Right lung (tissue), 10 donors: ENCODE measurements at places on chromosomes 4 and X.

DNA sequence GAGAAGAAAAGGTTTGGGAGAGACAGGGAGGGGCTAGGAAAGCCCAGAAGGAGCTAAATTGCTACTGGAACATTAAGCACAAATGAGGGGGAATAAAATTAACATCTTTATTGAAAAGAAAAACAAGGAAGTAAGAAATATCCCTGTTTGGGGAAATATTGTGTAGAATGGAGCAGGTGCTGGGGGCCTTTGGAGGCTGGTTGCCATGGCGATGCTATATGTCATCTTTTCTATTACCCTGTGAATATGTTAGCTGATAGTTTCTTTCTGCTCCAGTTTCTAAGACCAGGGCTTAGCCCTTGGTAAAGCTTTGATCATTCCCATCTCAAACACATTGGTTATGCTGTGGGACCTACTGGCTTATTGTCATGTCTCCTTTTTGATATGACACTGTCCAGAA, 28.7 kb downstream of the TMEM31 start:
- DNase-seq, result no peak

GRCh38 chr4:158754385-158755180, 14.2 kb upstream of the FNIP2 start:
- no peak for DNase-seq

DNA sequence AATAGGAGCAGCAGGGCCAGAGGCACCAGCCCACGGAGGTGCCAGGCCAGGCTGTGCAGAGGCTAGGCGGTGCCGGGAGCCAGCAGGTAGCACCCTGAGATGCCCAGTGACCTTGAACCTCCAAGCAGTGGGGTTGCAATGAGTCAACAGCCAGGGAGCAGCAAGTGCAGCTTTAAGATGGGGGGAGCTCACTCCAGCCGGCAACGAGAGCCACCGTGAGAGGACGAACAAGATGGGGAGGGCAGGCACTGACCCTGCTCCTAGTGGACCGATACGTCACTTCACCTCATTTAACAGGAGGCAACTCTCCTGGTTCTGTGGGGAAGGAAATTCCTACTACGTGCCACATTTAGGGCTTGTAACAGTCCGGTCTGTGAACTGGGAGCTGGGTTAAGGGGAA, 4.8 kb downstream of the LETM1 start:
- DNase-seq, result no peak

GRCh38 chr4:180518906-180519305, 1724.3 kb upstream of the TENM3 start:
- DNase-seq, result no peak

DNA sequence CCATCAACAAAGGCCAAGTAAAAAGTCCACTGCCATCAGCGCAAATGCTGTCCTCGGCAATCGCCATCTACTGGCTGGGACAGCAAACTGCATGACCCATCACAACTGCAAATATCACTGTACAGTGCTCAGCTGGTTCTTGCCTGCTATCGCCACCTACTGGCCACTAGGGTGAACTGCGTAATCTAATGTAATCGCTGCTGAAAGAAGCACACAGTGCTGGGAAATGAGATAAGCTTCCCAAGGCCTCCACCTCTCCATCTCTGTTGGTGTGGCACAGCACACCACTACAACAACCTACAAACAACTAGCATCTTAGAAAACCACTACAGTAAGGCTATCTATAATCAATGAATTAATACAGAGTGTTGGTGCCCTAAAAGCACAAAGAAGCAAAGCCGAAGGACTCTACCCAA, 298.3 kb downstream of the TEX13A start:
- peak; percentile 18 for DNase-seq

DNA sequence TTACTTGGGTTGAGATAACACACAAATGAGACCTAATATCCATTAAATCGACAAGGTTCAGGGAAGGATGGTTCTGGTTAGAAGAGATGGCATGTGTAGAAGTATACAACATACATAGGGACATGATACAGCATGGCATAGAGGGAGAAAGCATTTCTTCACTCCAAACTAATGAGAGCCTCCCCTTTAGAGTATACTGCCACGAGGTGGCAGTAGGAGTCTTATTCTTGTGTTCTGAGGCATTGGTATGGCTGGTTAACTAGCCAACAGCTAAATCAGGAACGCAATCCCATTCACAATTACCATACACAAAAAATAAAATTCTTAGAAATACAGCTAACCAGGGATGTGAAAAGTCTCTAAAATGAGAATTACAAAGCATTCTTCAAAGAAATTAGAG, 29.1 kb upstream of the TRO start:
- peak; percentile 2 for DNase-seq

DNA sequence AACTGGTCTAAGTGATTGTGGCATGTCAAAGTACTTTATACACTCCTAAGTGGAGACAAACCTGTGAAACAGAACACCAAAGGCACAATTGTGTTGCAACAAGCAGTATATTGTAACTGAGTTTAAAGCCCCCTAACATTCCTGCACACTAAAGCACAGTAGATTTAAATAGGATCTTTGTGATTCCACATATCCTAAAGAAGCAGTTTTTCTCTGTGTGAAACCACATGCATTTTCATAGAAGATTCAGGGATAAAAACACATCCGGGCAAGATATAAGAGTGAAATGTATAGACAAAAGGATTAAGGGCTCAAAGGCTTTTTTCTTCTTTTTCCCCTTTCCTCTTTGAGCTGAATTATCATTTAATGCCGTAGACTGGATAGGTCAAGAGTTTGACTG, 82.2 kb downstream of the ANK2 start:
- no peak for DNase-seq

- DNase-seq, result no peak
Observed at GRCh38 chrX:125398959-125399440, 79.3 kb downstream of the TEX13C start.

GRCh38 chrX:96538104-96538725, 146.4 kb upstream of the DIAPH2 start:
- no peak for DNase-seq

DNA sequence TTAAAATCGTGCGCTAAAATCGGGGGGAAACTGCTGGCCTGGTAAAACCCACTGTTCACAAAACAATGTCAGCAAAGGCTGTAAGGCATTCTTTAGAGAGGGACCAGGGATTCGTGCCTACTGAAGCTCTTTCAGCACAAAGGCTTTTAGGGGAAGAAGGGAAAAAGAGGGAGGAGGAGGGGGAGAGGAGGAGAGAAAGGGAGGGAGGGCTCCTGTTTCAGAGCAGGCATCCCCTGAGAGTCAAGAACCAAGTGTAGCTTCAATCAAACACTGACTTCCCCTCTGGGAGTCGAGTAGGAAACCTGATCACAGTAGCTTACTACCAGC, 9.5 kb downstream of the BCOR start:
- DNase-seq, result no peak

DNA sequence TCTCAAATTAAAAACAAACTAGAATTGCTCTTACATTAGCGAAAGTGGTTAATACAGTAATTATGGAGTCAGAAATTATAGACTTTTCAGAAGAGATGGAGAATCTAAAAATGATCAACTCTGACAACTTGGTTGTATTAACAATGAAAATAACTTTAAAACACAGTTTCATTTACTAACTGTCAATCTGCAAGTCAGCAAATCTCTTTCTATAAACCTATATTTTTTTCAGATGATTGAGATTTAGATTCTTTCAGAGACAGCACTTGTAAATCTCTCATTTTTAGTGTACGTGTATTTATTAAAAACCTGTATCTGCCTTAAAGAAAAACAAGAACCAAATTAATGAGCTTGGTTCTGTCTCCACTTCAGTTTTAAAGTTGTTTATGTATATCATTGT, 311.4 kb downstream of the EPHA5 start:
- DNase-seq, result no peak

DNA sequence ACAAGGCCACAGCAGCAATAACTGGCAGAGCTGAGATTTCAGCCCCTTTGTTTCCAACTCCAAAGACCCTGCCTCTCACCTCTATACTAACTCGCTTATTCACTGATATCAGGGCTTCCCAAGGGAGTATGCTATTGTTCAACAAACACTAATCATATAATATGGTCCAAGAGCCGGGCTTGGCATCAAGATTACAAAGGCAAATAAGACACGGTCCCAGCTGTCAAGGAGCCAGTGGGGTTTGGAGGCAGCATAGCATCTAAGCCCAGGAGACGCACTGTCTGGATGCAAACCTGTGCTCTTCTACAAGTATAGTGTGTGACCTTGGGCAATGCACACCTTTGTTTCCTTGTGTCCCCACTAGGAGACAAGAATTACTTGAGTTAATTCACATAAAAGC, 28.7 kb downstream of the PAPSS1 start:
- DNase-seq, result no peak

DNA sequence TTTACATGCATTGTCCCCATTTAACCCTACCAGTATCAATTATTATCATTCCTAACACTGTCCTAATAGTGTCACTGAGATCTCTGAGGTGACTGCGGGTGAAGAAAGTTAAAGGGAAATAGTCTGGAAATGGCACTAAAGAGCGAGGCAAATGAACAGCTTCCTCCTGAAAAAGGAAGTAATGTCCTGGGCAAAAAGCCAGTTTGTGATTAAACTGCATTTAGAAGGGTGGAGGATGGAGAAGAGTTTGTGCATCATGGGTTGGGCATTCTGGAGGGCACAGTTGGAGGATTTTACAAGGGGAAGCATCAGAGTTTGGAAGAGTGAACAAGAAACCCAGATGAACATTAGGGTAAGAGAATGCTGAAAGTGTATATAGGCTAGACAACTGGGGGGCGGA, 60.5 kb upstream of the SLC25A4 start:
- no peak for DNase-seq

GRCh38 chr4:1658146-1658545, 26.0 kb downstream of the FAM53A start:
- no peak for DNase-seq

GRCh38 chr4:14184265-14184664, 556.7 kb upstream of the BOD1L1 start:
- DNase-seq, result peak; percentile 45

DNA sequence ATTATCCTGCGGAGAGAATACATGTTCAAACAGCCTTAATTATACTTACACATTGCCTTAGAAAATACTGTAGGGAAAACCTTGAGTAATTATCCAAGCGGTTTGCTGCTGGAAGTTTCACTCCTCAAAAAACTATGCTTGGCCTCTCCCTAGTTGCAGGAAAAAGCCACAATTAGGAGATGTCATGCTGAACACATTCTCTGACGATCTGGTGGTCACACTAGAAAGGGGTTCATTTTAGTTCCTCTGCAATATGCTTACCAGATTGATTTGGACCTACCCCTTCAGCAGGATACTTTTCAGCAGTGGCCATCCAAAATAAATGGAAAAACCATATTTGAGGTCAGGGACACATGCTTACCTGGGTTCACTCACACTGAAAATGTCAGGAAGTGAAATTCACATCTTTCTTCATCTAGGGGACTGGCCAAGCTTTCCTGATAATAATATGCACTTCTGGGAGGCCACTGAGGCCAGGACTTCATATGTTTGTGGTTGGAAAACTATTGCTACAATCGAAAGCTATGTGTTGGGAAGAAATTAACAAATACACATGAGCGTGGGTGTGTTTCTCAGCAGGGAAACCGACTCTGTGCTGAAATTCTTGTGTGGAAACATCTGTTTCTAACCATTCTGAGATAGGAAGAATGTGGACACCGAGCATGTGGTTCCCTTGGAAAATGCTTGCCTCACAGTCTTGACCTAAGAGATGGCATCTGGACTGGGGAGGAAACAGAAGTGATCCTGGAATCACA, 68.8 kb downstream of the ATXN3L start:
- no peak for DNase-seq

- DNase-seq, result no peak
Observed at GRCh38 chrX:77945910-77946545, 23.4 kb downstream of the PGAM4 start.

- DNase-seq, result no peak
Observed at GRCh38 chr4:116705466-116705865, 379.9 kb downstream of the TRAM1L1 start.
